ENCODE measurements at places on chromosomes 7 and 10. TPM values are rescaled to one million over a fixed set of nuclear protein-coding genes. Genes with fewer than 3 reads are reported as not detected.
A peak's percentile ranks its signal among the peaks of the same experiment; 100 is the strongest.

VAX1 gene
- total RNA-seq: not detected

DNA sequence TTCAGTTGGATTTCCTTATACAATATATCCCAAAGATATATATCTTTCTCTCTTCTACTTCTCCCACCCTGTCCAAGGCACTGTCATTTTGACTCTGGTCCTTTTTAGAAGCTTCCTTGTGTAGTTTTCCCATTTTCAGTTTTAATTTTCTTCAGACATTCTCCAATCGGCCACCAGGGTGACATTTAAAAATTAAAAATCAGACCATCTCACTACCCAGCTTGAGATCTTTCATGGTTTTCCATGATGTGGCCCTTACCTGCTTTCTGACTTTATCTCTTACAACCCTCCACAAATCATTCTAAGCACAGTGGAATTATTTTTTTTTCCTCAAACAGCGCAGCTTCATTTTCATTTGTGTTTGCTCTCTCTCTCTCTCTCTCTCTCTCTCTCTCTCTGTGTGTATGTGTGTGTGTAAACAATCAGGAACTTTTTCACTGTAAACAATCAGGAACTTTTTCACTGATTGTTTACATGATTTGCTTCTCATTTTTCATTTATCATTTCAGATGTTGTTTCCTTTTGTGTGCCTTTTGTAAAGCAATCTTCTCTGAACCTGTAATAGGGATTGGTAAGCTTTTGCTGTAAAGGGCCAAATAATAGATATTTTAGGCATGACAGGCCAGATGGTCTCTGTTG is 348.9 kb downstream of the ATRNL1 start:
- DNase-seq: no peak

DNA sequence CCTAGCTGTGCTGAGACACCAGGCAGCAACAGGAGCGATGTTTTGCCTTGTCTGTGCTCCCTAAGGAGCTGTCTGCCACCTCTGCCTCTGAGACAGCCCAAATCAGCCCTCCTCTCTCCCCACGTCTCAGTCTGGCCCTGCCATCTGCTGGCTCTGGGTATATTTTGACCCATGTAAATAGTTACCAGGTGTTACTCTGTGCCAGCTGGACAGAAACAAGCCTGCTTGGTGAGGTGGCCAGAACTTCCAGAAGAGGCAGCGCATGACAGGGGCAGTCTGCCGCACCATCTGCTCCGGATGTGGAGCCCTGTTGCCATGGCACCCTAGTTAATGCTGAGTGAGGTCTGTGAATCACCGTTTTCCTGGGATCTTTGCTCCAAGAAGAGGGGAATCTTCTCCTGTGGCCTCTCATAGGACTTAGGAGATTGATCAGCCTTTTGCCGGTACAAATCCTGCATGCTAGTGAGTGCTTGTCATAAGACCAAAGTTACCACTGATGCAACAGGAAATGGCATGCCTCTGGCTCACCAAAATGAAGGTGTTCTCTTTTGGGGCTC is 31.8 kb downstream of the GSTO2 start:
- peak; percentile 48 for DNase-seq

SKIDA1 gene
- total RNA-seq: 3.1 TPM

DNA sequence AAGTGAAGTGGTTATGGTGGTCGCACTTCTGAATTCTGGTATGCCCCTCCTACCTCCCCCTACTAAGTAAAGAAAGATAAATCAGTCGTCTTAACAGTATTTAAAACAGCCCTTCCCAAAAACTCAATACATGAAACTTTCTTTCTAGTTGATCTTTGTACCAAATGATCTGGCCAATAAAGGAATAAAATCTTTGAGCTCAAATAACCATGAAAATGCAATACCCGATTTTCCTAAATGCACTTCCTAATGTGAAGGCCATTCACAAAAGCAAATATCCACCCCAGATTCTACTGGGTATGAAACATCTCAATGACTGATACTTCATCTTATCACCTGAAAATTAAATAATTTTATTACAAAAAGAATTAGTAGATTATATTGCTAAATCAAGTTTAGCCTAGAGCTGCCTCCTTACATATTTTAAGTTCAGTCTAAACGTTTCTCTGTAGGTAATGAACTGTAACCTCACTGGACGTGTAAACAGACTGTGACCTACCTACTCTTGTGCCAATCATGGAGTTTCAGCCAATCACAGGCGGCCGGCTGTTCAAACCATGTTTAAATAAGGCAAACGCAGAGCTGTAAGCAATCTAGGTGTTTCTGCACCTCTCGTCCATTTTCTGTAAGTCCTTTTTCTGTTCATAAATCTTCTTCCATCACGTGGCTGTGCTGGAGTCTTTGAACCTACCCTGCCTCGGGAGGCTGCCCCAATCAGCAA is 146.9 kb upstream of the AKR1E2 start:
- no peak for DNase-seq

DNA sequence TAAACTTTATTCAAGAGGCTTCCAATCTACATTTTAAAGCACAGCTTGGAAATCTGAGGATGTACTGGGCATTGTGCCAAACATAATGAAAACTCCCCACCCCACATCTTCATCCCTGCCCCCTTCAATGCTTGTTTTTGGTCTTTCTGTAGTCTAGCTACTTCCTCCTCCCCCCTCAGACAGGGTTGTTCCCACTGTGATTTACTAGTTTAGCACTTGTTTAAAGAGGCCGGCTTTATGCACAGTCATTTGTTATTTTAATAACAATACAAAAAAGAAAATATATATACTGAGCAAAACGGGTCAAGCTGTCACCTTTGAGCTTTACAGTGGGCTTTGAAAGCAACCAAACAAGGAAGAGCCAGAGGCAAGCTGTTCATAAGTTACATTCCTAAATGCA is 132.6 kb downstream of the CHRM2 start:
- DNase-seq: no peak

DNA sequence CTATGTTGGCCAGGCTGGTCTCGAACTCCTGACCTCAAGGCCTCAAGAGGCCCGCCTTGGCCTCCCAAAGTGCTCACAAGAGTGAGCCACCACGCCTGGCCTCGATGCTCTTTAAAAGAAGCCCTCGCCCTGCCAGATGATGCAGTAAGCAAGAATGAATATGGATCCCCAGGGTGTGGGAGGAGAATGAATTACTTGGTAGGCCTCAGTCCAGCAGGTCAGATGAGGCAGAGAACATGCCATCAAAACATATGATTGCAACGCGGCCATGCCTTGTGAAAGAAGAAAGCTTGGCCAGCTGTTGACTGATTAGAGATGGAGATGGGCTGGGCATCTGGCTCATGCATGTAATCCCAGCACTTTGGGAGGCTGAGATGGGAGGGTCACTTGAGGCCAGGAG is 68.7 kb downstream of the CAMK1D start:
- DNase-seq: no peak

- DNase-seq: no peak
Observed at GRCh38 chr7:93944673-93945072, 23.1 kb downstream of the GNG11 start.

TCERG1L gene
- 23.6 TPM for total RNA-seq

DNA sequence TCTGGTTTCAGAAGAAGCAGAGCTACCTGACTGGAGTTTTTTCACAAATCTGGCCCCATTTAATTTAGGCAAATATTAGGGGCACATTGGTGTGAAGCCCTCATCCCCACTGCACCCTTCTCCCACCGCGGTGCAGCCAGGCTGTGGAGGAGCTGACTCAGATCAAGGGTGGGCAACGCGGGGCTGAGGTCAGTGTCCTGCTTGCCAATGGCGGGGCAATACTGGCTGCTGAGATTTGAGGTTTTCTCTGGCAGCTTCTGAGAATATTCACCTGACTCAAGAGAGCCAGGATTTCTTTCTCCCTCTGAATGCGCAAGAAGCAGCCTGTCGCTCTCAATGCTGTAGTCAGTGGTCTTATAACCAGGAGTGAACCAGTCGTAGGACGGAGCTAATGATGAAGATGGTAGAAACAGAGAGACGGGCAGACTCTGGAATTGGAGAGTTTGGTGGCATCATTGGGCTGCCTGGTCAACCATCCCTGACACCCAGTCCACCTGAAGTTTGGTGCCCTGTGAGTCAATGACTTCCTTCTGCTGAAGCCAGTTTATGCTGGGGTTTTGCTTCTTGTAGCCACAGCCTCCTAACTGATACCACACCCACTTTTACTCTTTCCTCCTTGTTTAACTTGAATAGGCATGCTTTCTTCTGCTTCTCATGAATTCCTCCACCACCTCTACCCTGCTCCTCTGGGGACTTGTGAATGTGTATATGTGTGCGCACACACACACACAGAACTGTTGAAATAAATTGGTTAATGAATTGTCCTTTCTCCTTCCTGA is 123.7 kb upstream of the CTBP2 start:
- DNase-seq: no peak

DNA sequence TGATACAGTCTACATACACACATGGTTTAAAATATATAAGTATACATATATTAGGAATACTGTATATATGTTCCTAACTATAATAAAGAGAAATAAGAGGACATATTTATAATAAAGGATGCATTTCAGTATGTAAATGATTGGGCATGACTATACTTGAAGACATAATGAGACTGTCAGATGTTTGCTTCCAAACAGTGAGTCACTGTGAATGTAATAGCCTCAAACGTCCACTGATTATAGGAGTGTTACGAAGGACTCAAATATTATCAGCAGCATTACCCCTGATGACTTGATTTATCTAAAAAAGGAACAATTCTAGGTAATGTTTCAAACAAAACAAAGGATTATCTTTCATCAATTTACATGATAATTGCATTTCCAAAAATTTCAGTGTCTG is 39.9 kb upstream of the NRBF2 start:
- no peak for DNase-seq

DNA sequence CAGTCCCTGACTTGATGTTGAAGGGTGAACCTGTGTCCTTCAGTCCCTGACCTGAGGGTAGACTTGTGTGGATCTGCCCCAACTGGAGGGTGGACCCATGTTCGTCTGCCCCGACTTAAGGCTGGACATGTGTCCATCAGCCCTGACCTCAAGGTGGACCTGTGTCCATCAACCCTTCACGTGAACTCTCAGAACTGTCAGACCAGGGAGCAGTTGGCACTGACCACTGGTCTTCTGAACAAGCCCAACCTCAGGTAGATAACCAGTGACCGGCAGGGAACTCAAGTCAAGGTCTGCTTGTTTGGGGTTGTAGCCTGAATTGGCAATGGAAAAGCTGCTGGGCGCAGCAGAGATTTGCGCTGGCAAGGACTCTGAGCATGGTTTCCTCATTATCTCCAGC is 96.5 kb downstream of the ADCY1 start:
- no peak for DNase-seq

DNA sequence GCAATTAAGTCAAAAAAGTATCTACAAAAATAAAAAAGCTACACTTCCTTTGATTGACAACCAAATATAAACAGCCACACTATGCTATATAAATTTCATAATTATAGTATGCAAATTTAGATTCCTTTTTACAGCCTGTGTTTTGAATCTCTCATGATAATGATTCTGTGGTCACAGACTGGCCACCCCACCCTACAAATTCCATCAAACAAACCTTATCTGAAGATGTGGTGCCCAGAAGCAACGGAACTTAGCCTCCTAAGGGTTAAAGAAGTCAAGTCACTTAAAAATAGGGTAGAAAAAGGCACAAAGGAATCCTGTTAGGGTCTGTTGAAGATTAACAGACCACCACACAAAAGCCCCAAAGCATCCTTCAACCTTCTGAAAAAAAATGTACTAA is 351.8 kb downstream of the INHBA start:
- no peak for DNase-seq

PRPS1L1 gene
- total RNA-seq: not detected

ASB15 gene
- not detected for total RNA-seq

ANKMY2 gene
- 21.2 TPM for total RNA-seq

Measured in thyroid gland (tissue), 4 donors.